Effector memory CD4-positive, alpha-beta T cell (primary cell): ENCODE measurements at places on chromosomes 7 and 10.

GRCh38 chr7:155815332-155816191 lies 3.3 kb upstream of the SHH start:
- peak; percentile 18 for DNase-seq

GRCh38 chr10:83995738-83996331 lies 143.5 kb upstream of the GHITM start:
- no peak for DNase-seq

DNA sequence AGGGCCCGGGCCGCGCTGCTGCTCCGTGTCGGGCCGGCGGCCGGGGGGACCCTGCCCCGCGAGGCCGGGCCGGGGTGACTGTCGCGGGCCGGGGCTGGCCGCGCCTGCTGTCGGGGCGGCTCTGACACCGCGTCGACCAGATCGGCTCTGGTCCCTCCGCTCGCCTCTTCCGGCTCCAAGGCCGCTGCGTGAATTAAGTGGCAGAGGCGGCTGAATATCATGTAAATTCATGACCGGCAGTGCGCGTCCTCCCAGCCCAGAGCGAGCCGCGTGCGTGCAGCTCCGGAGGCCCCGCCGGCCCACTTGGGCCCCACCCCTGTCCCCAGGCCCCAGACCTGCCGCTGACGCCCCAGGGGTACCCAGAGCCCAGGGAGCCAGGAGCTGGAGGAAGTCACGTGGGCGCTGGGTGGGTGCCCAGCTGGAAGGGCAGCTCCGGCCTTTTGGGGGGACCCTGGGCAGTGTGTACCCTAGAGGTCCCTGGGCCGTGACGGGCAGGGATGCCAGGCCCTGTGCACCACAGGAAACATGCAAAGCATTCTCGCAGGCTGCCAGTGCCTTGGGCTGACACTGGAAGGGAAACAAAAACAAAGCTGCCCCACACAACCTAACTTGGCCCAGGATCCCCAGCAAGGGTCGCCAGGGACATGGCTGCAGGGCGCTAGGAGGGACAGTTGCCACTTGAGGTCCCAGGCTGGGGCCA lies 584.0 kb upstream of the MKI67 start:
- DNase-seq: no peak

DNA sequence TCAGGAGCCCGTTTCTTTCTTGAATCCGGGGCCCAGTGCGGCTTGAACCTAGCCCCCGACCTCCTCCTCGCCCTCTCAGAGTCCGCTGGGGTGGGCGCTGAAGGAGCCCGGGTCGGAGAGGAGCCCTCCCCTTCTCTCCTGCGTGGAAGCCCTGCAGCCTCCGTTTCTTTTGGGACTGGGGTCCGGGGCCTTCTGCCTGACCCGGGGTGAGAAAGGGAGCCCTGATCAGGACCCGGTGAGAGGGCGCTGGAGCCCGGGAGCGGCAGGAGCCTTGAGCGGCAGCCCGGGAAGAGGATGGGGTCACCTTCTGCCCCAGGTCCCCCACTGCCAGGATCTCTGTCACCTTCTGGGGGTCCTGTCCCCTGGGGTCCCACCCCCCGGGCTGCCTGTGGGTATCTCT lies 162.3 kb downstream of the ZNF33B start:
- DNase-seq: no peak

DNA sequence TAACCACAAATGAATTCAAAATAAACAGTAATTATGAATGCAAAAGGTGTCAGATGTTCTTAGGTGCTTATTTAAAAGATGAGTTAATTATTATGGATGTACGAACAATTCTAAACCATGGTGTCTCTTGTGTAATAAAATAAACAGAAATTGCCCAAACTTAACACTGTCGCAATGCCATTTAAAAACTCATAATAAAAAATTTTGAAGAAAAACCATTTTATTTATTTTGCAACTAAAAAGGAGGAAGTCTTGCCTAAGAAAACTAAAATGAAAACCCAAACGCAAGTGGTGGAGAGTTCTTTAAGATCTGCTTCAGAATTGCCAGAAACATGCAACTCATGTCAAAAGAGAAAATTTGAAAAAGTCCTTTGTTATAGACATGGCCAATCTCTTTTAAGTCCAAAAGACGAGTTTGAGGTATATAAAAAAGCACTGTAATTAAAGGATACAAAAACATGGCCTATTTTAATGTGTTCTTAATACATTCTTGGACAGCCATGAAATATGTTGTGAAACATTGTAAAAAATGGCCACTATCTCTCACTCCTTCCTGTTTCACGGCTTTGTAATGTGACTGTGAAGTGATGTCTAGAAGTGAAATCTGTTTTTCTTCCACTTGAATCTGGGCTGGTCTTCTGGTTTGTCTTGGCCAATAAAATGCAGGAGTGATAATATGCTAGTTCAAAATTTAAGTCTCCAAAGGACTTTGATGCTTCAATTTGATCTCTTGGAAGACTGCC lies 322.9 kb downstream of the PRPF18 start:
- no peak for DNase-seq

- no peak for DNase-seq
Measured at GRCh38 chr7:111108496-111108895, 17.6 kb downstream of the LRRN3 start.

- DNase-seq: no peak
Measured at GRCh38 chr10:103547391-103547946, 54.0 kb downstream of the NEURL1 start.

GRCh38 chr10:79244841-79245504 lies 102.3 kb upstream of the PPIF start:
- DNase-seq: no peak

DNA sequence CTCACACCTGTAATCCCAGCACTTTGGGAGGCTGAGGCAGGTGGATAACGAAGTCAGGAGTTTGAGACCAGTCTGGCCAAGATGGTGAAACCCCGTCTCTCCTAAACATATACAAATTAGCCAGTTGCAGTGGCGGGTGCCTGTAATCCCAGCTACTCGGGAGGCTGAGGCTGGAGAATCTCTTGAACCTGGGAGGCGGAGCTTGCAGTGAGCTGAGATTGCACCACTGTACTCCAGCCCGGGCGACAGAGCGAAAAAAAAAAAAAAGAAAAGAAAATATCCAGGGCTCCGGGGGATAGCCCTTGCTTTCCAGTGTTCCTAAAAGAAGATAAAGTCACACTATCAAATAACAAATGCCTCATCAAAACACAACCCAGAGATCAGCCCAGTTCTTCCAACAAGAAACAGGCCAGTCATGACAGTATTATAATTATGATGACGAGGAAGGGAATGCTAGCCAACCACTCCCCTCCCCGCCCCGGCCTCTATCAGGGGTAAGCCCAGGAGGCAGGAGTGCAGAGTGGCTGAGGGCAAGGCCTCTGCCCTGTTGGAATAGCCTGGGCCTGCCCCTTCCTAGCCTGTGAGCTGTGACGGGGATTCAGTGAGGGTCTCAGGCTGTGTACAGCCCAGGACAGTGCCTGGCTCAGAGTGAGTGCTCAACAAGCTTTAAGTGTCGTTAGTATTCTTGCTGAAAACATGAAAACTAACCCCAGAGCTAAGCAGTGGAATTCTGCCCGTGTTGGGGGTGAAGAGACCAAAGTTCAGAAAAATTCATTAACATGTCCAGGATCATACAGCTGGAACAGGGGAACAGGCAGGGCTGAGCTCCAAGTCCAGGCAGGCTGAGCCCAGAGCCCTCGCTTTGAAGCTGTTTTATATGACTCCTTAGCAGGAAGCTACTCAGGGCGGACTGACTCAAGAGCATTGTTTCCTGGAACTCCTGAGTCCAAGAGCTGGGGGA lies 54.3 kb downstream of the FAM241B start:
- DNase-seq: no peak

GRCh38 chr7:92057375-92057774 lies 76.9 kb downstream of the CYP51A1 start:
- no peak for DNase-seq

GRCh38 chr7:149196151-149196704 lies 882 bp downstream of the ZNF282 start:
- DNase-seq: no peak

- DNase-seq: no peak
Measured at GRCh38 chr10:95742962-95743535, 12.9 kb upstream of the ENTPD1 start.

GRCh38 chr7:140027858-140028257 lies 34.9 kb downstream of the PARP12 start:
- no peak for DNase-seq

DNA sequence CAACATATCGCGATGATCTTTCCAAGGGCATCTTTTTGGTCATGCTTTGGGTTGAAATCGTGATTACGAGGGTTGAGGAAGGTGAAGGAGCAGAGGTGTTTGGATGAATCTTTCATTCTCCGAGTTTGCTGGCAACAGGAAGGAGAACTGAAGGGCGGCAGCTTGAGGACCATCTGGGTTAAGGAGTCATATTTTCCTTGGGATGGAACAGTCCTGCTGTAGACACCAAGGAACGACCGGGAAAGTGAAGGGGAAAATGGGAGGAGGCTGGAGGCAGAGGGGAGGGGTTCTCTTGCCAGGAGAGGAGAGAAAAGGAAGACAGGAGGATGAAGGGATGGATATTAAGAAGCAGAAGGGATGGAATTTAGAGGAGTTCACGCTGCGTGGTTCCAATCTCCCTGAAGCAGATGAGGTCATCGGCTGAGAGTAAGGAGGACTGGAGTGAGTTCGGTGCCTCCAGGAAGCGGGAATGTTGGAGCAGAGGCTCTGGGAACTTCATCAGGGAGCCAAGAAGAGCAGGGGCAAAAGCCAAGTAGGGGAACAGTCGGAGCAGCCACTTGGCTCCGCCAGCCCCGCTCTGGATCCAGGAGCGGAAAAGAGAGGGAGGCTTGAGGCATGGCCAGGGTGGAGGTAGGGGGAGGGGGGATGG lies 116.6 kb upstream of the GALNT17 start:
- DNase-seq: no peak

DNA sequence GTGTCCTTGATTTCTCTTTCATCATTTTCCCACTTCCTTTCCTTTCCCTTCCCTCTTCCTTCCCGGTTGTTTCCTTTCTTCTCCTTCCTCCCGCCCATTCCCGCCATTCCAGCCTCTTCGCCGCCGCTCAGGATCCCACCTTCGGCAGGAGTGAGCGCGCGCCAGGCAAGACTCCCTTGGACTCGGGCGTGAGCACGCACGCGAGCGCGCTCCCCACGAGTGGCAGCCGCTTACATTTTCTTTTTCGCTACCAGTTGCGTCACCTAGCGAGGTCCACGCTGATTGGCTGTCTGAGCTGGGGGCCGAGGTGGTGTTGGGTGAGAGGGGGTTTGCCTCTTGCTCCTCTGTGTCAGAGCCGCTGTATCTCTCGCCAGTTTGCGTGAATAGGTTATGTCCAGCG lies 11.8 kb downstream of the ZAN start:
- no peak for DNase-seq

- no peak for DNase-seq
Measured at GRCh38 chr7:95334447-95334846, 10.1 kb upstream of the PON1 start.

DNA sequence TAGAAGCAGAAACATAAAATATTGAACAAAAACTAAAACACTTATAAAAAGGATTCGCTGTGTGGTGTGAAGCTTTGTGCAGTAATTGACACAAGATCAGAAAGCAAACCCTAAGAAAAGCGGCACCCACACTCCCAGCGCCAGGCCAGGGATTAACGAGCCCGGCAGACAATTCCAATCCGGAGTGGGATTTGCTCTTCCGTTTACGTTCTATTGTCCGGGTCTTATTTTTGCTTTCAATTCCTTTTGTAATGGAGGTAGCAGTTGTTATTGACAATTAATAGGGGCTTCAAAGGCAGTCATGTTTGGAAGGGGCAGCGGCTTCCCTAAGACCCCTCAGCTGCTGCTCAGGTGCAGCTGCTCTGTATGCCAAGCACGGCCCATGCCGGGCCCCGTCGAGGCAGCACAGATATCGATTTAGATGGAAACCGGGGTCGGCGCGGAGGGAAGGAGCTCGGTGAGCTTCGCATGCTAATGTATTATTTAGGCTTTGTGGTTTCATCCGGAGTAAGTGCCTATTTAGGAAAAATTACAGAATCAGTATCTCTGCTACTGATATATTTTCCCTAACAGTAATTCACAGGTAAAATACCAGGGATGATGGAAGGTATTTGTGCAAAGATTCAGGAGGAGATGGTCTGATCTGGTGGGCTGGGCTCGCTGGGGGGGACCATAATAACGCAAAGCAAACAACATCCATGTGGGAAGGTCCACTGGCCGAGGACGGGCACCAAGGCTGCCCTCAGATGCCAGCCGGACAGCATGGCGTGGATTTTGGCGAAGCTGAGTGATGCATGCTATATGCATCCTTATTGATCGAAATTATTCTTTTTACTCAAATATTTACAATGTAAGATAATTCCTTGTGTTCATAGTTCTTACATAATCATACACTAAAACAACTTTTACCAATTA lies 561.7 kb downstream of the PTPRN2 start:
- DNase-seq: no peak

- DNase-seq: no peak
Measured at GRCh38 chr10:110387983-110388686, 83.4 kb upstream of the SMNDC1 start.

DNA sequence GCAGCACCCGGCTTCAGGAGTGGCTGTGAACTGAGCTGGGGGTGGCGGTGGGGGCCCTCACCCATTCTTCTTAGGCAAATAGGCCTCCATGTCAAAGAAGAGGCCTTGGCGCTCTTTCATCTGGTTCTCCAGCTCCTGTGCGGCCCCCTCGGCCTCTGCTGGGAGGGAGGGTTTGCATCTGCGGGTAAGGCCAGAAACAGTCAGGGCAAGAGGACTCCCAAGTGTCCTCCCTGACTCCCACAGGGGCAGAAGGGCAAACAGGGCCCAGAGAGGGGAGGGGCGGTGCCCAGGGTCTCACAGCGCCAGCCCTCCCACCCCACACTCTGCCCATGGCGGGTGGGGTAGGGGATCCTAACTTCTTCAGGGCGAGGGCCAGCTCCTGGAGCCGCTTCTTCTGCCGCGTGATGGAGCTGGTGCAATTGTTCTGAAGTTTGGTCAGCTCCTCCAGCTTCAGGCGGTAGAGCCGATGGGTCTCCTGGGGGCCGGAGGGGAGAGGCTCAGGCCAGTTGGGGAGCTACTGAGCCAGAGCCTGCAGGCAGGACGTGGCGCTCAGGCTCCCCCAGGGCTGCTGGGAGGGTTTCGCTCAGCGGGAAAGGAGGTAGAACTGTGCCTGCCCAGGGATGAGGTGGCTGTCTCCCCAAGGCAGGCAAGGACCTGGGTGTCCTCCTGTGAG lies 2.2 kb downstream of the TMEM120A start:
- DNase-seq: no peak

GRCh38 chr10:79273604-79274003 lies 73.7 kb upstream of the PPIF start:
- no peak for DNase-seq

GRCh38 chr10:43138757-43139241 lies 554 bp downstream of the CSGALNACT2 start:
- peak; percentile 41 for DNase-seq

DNA sequence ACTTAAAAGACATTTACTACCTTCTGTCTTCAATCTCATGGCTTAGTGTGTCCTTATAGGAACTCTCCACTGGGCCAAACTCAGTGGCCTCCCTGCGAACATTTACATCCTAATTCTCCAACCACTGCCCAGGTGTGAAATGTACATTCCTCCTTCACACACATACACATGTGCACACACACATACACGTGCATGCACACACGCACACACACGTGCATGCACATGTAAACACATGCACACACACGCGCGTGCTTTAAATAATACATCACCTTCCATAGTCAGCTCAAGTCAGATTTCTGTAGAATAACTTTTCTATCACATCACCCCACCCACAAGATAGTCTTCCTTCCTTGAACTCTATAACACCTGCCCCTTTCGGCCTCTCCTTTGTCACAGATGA lies 216.5 kb downstream of the TMEM178B start:
- DNase-seq: no peak

- DNase-seq: no peak
Measured at GRCh38 chr10:113427811-113428558, 124.9 kb upstream of the HABP2 start.
